Cardiac septum (tissue), 1 donor: ENCODE measurements at places on chromosomes 5 and 9. TPM values are rescaled to one million over a fixed set of nuclear protein-coding genes. Genes with fewer than 3 reads are reported as not detected.

Gene CTNND2
- total RNA-seq, result 41.3 TPM

Gene SLC6A7
- not detected for total RNA-seq

Gene TUSC1
- 8.9 TPM for total RNA-seq

Gene SPTLC1
- 26.1 TPM for total RNA-seq
